H1 (cell line): ENCODE measurements at places on chromosomes 16 and 17.

DNA sequence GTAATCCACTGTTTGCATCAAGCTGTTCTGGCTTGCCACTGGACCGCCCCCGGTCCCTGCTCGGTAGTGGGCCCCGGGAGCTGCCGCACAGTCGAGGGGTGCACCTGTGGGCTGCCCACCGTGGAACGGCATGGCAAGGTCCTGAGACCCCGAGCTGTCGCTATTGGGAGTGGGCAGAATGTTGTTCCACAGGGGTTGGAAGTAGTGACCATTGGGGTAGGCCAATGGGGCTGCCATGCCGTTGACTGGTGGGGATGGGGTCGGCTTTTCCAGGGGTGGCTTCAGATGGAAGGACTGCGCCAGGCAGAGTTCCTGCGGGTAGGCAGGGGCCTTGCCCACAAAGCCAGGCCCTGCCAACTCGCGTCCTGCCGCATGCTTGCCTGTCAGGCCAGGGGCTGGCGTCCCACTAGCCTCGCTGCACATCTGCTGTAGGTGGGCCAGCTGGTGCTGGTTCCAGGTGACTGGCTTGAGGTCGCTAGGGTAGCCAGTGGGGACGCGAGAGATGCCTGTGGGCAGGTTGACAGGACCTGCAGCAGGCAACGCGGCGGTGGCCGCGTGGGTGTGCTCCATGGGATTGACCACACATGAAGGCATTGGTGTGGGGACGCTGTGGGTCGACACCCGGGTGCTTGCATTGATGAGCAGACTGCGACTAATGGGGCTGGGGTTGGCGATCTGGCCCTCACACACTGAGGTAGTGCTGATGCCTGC lies 14.8 kb downstream of the TRAF4 start:
- DNase-seq = no peak

DNA sequence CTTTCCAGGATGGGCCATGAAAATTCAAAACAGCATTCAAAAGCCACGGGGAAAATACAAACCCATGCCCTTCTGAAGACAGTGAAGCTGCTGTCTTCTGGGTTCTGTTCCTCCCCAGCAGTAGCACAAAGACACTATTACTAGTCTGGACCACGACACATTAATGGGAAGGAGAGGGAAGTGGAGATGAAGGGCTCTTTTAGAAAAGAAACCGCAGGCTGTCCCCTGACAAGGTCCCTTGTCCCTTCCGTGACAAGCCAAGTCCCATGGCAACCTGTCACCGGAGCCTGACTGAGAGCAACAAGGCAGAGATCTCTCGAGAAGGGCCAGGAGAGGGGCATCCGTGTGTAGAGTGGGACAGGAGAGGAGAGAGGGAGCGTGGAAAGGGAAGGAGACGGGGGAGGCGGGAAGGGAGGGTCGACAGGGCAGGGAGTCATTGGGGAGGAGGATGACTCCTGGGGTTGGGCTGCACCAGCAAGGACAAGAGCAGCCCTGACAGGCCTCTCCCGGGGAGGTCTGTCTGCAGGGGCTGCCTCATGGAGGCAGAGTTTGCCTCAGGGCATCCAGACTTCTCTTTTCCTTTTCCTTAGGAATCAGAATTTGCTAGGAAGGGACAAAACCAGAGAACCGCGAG lies 436.2 kb downstream of the SLC39A11 start:
- no peak for DNase-seq

DNA sequence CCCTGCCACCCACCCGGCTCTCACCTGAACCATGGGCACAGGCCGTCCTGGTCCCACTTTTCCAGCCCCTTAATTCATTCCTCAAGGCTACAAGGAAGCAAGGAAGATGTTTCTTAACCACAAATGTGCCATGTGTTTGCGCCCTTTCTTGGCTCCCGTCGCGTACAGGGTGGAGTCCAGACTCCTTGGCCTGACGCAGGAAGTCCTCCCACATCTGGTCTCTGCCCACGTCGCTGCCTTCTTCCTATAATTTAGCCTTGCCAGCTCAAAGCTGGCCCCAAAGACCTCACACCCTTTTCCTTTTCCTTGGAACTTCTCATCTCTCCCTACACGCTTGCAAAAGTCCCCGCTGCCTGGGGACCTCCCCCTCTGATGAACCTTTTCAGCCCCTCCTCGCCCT lies 38.8 kb upstream of the BHLHA9 start:
- no peak for DNase-seq

DNA sequence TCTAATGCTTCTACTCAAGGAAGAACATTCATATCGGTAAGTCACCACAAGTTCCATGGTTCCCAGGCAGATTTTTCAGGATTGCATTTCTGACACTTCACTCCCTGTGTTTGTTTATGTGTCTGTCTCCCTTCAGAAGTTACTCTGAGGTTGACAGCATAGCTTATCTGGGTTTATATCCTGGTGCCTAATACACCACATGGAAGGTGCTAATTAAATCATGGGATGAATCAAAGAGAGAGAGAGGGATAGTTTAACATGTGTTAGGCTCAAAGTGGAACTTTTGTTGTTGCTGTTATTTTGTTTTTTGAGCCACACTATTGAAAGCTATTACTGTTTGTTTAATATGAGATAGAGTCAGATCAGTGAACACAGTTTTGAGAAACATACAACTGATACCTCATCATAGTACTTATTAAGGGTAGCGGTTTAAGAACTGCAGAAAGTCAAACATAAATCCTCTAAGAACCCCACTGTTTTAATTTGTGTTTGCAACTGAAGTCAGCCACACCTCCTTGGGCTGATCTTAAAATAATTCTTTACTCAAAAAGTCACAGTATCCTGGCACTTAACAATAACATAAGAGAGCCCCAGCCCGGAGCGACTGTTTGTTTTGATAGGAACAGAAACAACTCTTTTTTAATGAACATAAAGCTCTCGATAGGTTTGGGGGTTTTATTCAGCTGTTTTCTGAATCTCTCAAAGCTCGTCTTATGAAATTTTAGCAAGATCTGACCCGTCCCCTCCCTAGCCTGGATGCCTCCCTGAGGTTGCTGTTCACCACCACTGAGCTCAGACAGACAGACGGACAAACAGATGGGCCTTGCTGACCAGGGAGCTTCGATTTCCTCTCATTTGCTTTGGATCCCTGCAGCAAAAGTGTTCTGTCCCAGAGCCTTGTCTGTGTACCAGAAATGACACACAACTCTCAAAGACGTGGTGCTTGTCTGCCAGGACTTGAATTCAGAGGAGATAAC lies 98.3 kb upstream of the MYOCD start:
- DNase-seq = no peak

- DNase-seq = no peak
Observed at GRCh38 chr17:12815642-12816141, 26.4 kb downstream of the ARHGAP44 start.

DNA sequence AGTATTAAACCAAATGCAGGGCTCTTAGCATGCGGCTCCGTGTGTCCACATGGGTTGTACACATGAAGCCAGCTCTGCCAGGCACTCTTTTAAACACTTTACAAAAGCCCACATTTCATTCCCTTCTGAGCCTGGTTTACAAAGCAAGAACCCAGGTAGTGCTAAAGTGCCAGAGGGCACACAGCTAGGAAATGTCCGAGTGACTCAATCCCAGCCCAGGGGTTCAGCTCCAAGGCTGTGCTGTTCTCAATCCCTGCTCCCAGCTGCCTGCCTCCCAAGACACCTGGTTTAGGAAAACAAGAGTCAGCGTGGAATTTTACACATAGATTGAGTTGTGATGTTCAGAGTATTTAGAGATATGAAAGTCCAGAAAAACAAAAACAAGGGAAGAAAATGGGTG lies 13.3 kb upstream of the DCAF7 start:
- DNase-seq = no peak

GRCh38 chr16:64971171-64971570 lies 150.7 kb downstream of the CDH11 start:
- DNase-seq = no peak

DNA sequence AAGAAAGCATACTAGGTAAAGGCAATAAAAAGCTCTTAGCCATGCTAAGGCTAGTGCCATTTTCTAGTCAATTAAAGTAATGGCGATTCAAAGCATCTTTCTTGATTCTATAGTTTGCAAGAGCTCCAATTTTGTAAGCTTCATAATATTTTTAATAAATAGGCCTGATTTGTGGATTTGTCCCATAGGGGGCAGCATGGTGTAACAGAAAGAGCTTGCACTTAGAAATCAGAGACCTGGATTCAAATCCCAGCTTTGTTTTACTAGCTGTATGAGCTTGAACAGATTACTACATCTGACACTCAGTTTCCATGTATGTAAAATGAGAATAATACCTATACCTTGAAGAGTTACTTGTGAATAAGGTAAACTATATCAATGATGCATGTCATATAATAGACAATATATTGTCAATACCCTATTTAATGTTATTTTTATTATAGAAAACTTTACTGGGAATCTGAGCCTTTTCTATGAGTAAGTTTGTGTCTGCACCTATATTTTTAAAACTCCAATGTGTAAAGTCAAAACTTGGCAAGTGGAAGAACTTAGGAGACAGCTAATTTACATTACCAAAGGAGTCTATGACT lies 93.6 kb upstream of the NOG start:
- DNase-seq = no peak

GRCh38 chr17:436571-436970 lies 84.0 kb upstream of the RPH3AL start:
- DNase-seq = no peak

DNA sequence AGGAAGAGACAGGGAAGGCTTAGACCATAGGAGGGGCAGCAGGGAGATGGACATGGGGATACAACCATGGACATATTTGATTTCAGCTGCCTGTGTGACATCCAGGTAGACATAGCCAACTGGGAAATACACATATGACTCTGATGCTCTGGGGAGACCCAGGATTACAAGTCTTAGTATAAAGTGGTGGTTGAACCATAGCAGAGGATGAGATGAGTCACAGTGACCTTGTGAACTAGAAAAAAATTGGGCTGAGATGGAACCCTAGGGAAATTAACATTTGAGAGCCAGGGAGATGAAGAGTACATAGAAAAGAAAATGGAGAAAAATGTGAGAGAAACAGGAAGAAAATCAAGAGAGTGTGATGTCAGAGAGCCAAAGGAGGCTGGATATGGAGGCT lies 10.2 kb downstream of the MARCHF10 start:
- DNase-seq = peak; percentile 10

DNA sequence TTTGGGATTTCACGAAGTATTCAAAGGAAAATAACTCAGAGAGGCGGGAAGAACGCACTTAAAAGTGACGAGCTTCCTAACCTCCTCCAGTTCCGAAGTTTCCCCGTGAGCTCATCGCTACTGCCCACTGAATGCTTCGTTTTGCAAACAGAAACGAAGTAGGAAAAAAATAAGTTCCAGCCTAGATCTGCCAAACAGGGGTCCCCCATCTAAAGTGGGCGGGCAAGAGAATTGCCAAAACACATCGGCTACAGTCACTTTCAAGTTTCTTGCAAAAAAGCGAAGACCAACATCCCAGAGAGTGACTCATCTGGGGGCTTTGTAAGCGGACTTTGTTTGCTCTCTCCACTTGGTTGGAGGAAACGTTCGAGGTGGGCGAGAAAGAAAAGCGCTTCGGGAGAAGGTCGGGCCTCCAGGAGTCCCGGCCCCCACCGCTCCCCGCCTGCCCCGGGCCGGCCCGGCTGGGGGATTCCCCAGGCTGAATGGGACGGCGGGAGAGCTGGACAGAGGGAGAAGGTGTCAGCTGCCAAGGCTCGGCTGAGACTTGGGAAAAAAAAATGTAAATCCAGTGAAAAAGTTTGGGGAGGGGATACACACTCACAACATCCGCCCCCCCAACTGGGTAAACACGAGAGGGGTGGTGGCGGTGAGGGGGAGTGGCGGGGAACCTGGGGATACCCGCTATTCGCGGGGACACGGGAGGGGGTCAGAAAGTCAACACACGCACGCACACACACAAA lies 1.0 kb downstream of the VEZF1 start:
- DNase-seq = no peak

GRCh38 chr17:41444186-41444585 lies 3.4 kb upstream of the KRT38 start:
- DNase-seq = no peak

GRCh38 chr16:88314991-88315542 lies 67.7 kb upstream of the ZNF469 start:
- DNase-seq = no peak

- DNase-seq = no peak
Observed at GRCh38 chr16:11992008-11992584, 15.6 kb downstream of the SNX29 start.
